Type B pancreatic cell (in vitro differentiated cells): ENCODE measurements at places on chromosomes 11 and 22.

- DNase-seq: no peak
Measured at GRCh38 chr22:38304526-38304925, 12.7 kb downstream of the CSNK1E start.

DNA sequence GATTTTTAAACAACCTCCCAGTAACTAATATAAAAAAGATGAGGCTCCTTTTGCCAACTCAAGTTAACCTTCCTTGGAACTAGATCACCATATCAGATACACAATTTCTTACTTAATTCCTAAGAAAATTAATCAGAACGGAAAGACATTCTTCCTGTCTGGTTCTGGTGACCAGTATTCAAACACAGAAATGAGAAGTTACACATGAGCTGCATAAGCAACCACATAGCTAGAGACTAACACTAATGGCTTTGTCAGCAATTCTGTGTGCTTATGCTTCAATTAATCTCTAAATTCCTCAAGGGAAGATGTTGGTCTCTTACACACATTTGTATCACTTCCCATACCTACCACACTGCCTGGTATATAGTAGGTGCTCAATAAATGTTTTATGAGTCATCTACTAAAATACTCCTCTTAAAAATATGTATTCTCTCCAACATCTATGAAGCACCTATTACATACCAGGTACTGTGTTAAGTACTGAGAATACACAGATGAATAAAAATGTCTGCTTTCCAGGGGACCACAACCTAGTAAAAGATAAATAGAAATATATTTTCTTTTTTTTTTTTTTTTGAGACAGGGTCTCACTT, 54.5 kb downstream of the GAB2 start:
- no peak for DNase-seq

DNA sequence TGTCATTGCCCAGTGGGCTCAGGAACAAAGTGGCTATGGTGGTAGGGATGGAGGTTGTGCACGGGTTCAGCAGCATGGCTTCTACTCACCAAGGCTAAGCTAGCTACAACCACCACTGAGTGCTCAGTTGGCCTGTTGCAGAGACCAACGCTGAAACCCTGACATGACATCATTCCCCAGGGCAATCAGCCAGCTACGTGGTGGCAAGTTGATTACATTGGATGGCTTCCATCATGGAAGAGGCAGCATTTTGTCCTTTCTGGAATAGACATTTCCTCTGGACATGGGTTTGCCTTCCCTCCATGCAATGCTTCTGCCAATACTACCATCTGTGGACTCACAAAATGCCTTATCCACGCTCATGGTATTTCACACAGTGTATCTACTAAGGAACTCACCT, 634.3 kb downstream of the OPCML start:
- no peak for DNase-seq

DNA sequence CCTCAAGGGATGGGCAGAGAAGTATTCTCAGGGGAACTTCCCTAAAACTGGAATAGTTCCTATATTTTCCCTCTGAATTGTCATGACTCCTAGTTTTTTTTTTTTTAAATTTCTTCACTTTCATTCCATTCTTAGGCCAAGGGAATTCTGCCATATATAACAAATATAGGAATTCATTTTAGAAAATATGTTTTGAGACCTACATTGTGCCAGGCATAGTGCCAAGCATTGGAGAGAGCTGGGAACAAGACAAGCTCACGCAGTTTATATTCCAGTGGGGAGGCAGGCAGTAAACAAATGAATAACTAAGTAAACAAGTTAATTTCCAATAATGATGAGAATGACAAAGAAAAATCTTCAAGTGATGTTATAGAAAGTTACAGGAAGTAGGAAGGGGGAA, 2.6 kb upstream of the NPTXR start:
- no peak for DNase-seq

DNA sequence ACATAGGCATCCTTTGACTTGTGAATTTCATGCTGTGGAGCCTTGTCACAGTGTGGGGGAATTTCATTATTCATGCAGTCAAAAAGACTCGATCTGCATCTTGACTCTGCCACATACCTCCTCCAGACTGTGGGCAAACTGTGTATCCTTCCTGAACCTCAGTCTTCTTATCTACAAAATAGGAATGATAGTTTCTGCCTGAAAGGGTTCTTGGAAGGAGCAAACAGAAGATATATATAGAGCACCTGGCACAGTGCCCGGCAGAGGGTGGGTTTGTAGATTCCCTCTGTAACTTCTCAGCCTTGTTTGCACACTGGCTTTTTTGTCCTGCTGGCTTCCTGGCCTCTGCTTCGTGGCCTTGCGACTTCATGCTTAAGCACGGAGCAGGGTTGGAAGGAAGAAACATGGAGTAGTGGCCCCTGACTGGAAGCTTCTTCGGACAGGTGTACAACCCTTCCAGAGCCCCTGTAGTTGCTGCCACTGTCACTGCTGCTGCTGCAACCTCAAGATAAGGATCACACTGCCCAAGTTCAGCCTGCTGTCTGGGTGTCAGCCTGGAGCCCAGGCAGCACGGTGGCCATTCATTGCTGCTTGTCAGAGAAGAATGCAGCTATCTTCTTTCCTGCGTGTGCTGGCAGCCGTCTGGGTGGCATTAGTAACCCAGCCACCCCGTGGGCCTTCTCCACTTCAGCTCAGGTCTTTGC, 106.4 kb downstream of the MICAL2 start:
- DNase-seq: no peak

- no peak for DNase-seq
Measured at GRCh38 chr11:4095509-4096230, 1.1 kb downstream of the RRM1 start.
